Naive thymus-derived CD4-positive, alpha-beta T cell (primary cell): ENCODE measurements at places on chromosomes 2 and 18. TPM values are rescaled to one million over a fixed set of nuclear protein-coding genes. Genes with fewer than 3 reads are reported as not detected.

DNA sequence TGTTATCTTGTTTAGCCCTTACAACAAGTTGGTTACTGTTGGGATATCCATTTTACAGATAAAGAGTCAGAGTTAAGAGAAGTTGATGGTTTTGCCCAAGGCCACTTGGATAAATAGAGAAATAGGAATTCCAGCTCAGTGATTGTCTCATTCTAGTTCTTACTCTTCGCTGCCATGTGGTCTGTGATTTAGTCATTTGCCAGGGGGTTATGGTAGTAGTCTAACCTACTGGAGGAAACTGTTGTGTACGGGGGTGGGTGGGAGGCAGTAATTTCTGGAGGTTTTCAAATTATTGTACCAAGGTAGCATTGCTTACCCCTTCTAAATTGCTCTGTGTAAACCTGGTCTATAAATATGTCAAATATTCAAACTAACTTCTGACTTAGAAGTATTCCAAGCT lies 110.4 kb downstream of the MAP2 start:
- DNase-seq, result no peak

GRCh38 chr2:97726261-97727064 lies 13.1 kb downstream of the ZAP70 start:
- DNase-seq, result no peak

GRCh38 chr2:174158003-174158402 lies 90.3 kb downstream of the OLA1 start:
- DNase-seq, result peak; percentile 18

GRCh38 chr18:62828852-62829251 lies 113.5 kb downstream of the PHLPP1 start:
- DNase-seq, result no peak

GRCh38 chr2:27822049-27822448 lies 50.5 kb downstream of the MRPL33 start:
- DNase-seq, result no peak

DNA sequence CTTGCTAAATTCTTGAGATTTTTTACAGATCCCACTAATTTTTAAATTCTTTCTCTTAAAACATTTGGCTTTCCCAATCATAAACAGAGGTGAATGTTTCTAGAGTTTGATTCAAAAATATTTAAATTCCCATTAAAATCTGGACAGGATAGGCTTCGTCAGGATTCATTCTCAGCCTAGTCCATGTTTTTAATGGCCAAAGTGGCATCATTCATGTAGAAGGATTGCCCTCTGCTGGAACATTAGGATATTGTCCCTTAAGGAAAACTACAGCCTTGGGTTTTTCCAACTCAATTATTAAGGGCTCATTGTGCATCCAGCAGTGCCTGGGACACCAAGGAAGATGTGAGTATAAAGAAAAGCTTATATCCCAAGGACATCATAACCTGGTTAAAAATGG lies 71.7 kb downstream of the TPGS2 start:
- DNase-seq, result no peak

Gene MC5R
- total RNA-seq, result not detected

DNA sequence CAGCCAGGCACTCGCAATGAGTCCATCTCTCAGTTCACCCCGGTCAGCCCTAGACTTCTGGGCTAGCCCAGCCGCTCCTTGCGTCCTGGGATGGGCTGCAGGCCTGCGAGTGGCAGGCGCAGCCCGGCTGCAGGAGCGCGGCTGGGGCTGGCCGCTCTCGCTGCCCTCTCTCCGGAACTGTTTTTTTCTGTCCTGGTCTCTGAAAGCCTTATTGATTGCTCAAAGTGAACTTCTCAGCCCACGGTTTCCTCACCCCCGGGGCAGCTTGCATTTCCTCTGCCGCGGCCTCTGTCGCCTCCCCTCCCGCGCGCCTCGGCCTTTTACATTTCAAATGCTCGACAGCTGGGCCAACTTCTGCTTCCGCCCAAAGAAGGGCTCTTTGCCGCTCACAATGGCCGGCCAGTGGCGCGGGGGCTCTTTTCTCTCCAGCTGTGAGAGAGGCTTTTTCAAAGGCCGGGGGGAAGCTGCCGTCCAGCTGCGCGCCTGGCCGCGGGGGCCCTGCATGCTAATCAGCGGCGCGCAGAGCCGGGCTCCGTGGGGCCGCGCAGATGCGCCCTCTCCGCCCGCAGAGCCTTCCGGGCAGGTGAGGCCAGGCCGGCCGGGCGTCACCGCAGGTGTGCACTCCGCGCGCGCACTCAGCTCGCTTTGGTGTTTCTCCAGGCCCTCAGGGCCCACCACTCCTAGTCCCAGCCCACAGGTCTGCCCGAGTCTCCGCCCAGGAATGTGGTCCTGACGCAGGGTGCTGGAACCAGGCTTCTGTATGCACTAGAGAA lies 513.8 kb downstream of the RNF144A start:
- no peak for DNase-seq

Gene VAMP5
- total RNA-seq, result 35.1 TPM

Gene GALNT3
- 3.7 TPM for total RNA-seq

- DNase-seq, result peak; percentile 8
Measured at GRCh38 chr2:100140582-100140981, 1.8 kb downstream of the AFF3 start.

DNA sequence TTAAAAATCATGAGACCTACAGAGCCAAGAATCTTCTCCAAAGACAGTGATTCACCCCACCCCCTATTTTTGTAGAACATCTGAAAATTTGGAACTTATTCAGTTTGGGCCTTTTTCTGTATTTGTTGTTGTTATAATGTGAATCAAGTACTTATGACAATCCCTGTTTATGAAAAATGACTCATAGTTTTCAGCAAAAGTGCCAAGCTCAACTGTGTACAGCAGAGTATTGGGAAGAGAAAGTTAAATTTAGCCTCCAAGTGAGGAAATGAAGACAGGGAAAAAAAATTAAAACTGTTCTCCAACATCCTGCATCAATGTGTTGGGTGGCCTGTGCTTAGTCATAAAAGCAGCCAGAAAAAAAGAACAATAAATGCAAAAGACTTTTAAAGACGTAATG lies 46.2 kb downstream of the LRATD1 start:
- no peak for DNase-seq

- no peak for DNase-seq
Measured at GRCh38 chr2:397521-397920, 109.6 kb upstream of the ALKAL2 start.

GRCh38 chr2:4898706-4899105 lies 793.5 kb upstream of the SOX11 start:
- DNase-seq, result no peak

Gene TACR1
- total RNA-seq, result 0.24 TPM

- DNase-seq, result no peak
Measured at GRCh38 chr18:76771192-76771799, 51.1 kb upstream of the ZNF236 start.

- DNase-seq, result no peak
Measured at GRCh38 chr2:236755278-236755840, 185.7 kb downstream of the ACKR3 start.

DNA sequence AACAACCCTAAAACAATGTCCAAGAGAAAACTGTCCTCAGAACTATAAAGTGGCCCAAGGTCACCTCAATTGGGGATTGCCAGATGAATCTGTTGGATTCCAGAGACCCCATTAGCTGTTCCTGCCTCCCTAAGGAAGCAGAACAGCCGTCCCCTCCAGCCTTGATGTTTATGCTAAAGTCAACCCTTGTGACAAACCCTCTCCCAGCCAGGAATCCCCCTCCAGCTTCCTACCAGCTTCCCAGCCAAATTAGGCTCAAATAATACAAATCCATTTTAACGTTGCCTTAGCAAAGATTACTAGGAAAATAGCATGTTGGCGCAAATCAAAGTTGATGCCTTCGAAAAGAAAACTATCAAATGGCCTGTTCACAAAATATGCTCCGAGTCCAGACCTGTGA lies 105.7 kb upstream of the DAPL1 start:
- no peak for DNase-seq

Gene REEP1
- total RNA-seq, result 0.38 TPM

Gene COLEC11
- total RNA-seq, result not detected

DNA sequence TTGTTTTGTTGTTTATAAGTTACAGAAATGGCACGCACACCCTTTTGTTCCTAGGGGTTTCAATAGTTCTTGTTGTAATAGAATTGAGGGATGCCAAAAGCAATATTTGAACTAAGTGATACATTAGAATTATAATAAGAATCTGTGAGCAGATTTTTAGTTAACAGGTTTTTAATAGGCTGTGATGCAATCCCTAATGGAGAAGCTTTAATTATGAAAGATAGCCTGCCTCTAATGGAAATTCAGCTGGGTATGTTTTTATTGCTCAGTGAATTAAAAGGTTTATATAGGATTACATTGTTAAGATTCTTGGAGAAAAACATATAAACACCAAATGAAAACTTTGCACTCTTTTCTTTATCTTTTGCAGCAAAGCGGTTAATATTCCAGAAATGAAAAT lies 131.1 kb downstream of the PPP1R1C start:
- DNase-seq, result no peak

- no peak for DNase-seq
Measured at GRCh38 chr18:45539491-45539891, 75.8 kb upstream of the SLC14A2 start.

- DNase-seq, result peak; percentile 10
Measured at GRCh38 chr18:61893309-61893970, 633 bp upstream of the RNF152 start.

GRCh38 chr2:164568317-164568716 lies 53.0 kb downstream of the GRB14 start:
- DNase-seq, result no peak

DNA sequence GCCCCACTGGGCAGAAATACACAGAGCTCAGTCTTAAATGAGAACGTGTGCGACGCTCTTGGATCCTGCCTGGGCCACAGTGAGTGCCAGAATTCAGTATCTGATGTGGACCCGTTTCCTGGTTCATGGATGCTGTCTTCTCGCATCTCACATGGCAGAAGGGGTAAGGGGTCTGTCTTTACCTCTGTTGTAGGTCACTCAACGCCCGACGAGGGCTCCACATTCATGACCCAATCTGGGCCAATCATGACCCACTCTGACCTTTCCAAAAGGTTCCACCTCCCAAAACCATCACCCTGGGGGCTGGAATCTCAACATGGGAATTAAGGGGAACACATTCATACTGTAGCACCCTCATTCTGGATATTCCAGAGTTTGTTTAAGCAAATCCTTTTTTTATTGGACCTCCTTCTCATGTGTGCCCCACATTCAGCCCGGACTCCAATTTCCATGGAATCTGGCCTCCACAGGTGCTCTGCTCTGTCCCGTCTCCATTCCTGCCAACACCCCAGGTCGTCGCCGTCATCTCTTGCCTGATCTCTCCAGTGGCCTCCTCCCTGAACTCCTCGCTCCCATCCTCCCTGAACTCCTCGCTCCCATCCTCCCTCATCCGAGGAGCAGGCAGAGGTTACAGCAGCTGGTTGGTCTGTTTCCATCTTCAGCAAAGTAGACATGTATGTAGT lies 78.9 kb upstream of the OTOS start:
- no peak for DNase-seq

DNA sequence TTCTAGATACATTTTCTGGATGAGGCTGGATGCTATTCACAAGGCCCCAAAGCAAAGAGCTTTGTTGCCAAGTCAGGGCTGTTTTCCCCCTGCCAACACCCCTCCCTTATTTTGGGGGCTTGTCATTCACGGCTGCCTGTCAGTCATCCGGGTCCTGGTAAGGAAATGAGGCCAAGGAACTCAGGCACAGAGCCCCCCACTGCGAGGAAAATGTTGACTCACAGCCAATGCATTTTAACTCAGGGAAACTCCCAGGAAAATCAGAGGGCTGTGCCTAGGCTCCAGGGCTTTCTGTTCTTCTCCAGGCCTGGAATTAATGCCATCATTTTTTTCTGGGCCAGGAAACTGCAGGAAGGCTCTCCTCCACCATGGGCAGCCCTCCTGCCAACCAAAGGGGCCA lies 241.1 kb downstream of the SMAD2 start:
- DNase-seq, result no peak

Gene UBR3
- total RNA-seq, result 48.2 TPM

GRCh38 chr2:236882930-236883329 lies 202.8 kb upstream of the COPS8 start:
- no peak for DNase-seq

DNA sequence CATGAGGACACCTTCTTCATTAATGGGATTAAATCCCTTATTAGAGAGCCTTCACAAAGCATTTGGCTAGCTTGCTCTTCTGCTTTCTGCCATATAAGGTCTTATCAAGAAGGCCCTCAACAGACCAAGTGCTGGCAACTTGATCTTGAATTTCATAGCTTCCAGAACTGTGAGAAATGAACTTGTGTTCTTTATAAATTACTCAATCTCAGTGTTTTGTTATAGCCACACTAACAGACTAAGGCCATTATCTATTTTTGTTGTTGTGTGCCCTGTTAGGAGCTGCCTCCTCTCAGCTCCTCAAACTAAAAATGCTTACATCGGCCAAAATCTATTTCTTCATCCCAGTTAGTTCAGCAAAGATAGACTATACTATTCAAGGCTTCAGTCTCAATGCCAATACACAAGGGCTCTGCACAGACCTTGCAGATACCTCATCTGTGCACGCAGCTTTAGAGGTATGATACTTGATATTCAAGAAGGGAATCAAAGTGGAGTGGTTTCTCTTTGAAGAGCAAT lies 182.9 kb downstream of the GPD2 start:
- no peak for DNase-seq

- DNase-seq, result peak; percentile 78
Measured at GRCh38 chr2:20446917-20447436, at the start of gene RHOB. Gene RHOB, plus strand, starts transcription at chr2:20447074. Its CDS starts 392 bp downstream, at chr2:20447466.

DNA sequence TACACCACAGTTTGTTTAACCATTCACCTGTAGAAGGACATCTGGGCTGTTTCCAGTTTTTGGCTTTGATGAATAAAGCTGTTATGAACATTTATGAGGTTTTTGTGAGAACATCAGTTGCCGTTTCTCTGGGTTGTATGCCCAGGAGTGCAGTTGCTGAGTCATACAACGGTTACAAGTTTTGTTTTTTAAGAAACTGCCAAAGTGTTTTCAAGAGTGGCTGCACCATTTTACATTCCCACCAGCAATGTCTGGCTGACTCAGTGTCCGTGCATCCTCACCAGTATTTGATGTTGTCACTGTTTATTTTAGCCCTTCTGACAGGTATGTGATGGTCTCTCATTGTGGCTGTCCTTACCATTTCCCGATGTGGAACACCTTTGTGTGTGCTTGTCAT lies 48.0 kb upstream of the GPR17 start:
- no peak for DNase-seq

Gene DSEL
- 0.54 TPM for total RNA-seq

DNA sequence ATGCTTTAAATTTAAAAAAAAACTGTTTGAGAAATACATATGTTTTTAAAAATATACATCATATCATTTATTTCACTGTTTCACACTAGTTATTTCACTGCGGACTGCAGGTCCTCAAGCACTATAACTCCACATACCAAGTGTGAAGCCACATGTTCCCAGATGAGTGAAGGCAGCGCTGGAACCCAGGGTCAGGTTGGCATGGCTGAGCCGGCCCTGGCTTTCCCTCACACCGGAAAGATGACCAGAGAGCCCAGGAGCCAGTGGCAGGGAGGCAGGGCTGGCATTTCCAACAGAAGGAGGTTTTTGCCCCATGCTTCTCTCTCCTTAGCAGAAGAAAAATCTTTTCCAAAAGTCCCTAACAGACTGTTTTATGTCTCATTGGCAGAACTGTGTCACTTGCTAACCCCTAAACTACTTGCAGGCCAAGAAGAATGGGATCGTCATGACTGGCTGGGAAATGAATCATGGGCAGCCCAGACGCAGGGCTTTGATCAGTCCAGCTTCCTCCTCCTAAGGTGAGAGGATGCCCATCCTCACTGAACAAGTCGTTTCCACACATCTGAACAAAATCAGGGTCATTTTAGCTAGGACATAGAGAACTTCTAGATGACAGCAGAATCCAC lies 287.6 kb upstream of the HNRNPA3 start:
- no peak for DNase-seq

GRCh38 chr18:4510160-4510559 lies 55.1 kb upstream of the DLGAP1 start:
- DNase-seq, result no peak

Gene GALNT13
- 0.28 and 0.44 TPM in 2 replicates for total RNA-seq

Gene LIMS3
- 0.96 TPM for total RNA-seq
